ENCODE measurements at places on chromosomes 16 and 17. TPM values are rescaled to one million over a fixed set of nuclear protein-coding genes. Genes with fewer than 3 reads are reported as not detected.

Gene KRTAP3-2
- total RNA-seq, result not detected

Gene PMFBP1
- 13.1 TPM for total RNA-seq

Gene CDH8
- total RNA-seq, result 5.5 TPM

Gene CLEC3A
- not detected for total RNA-seq

Gene PRAC2
- total RNA-seq, result not detected

Gene NBR1
- 51.8 TPM for total RNA-seq

- H3K4me3 ChIP-seq, result no peak overlapping the region
- H3K27ac ChIP-seq, result peak overlapping the region; percentile 38
- H3K4me1 ChIP-seq, result peaks cover 23% of the 10 kb centered on the region
Observed at GRCh38 chr17:21239680-21240368, 13.4 kb downstream of the NATD1 start.

- peak overlapping the region; percentile 82 for H3K27ac ChIP-seq
- peaks cover 20% of the 10 kb centered on the region for H3K4me1 ChIP-seq
- H3K4me3 ChIP-seq, result no peak overlapping the region
- DNase-seq, result peak; percentile 73
- H3K27me3 ChIP-seq, result peaks cover 7% of the 10 kb centered on the region
- H3K36me3 ChIP-seq, result no peaks in the 10 kb centered on the region
Observed at GRCh38 chr16:85327731-85328675, 215.7 kb upstream of the CIBAR2 start.

Gene PDIA2
- 11.8 TPM for total RNA-seq

DNA sequence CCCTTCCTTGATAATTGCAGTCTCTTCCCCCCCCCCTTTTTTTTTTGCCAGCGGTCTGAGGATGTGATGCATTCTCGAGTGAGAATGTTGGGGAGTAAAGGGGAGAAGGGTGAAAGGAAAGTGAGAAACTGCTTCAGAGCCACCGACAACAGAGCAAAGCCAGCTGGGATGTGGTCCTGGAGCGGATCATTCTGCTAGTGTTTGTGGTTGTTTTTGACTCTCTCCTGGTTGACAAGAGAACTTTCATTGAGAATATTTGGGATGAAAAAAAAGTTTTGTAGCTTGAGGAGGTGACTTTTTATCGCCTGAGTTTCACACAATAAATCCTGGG lies 1.3 kb downstream of the NF1 start:
- H3K27me3 ChIP-seq, result peaks cover 3% of the 10 kb centered on the region
- no peak for DNase-seq
- no peaks in the 10 kb centered on the region for H3K36me3 ChIP-seq
- peak overlapping the region; percentile 88 for H3K27ac ChIP-seq
- peak overlapping the region; percentile 98 for H3K4me3 ChIP-seq

- no peaks in the 10 kb centered on the region for H3K36me3 ChIP-seq
- no peak overlapping the region for H3K4me3 ChIP-seq
- no peaks in the 10 kb centered on the region for H3K4me1 ChIP-seq
- DNase-seq, result no peak
- H3K27me3 ChIP-seq, result no peaks in the 10 kb centered on the region
Observed at GRCh38 chr16:76197900-76198299, 79.3 kb upstream of the CNTNAP4 start.

DNA sequence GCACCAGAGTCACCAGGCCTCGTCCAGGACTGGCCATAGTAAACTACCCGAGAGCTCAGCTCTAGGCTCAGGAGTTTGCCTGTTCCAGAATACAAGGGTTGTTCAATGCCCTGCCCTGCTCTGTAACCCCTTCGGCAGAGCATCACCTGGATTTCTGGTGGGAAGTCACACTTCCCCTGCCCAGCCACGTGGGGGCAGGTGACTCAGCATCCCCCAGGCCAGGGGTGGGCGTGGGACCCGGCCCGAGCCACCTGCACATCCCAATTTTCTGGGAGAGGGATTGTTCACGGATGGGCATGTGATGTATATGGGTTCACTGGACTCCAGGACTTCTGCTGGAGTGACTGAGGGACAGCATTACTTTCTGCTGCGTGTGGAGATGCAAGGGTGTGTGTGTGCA lies 25.8 kb downstream of the COX4I1 start:
- H3K4me3 ChIP-seq, result no peak overlapping the region
- H3K4me1 ChIP-seq, result peaks cover 11% of the 10 kb centered on the region
- no peak overlapping the region for H3K27ac ChIP-seq

DNA sequence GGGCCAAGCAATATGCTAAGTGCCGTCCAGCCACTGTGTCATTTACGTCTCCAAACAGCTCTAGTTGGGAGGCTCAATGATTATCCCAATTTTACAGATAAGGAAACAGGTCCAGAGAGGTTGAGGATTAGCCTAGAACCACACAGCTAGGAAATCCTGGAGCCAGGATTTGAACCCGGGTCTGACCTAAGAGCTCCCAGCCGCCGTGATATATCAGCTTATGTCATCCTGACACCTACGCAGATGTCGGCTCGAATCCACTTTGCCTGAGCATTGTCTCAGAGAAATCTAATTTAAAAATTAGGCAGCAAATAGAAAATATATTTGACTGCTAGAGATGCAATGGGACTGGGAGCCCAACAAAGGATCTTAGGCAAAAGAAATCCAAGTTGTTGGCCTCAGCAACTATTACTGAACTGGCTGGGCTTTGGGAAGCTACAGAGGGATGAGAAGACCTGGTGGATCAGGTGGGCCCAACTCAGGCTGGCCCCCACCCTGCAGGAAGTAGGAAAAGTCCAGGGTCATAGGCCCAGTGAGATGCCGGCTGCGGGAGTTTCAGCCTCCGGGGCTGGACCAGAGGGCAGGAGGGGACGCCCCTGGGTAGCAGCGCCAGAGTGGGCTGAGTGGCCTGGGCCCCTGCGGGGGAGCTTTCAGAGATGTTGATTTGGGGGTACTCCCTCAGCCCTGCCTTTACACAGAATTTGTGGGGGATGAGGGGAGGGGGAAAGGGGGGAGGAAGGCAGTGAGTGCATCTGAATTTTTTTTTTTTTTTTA lies 35.1 kb upstream of the IL21R start:
- no peak overlapping the region for H3K4me3 ChIP-seq
- no peaks in the 10 kb centered on the region for H3K4me1 ChIP-seq
- no peak overlapping the region for H3K27ac ChIP-seq
- no peak for DNase-seq
- no peaks in the 10 kb centered on the region for H3K36me3 ChIP-seq

DNA sequence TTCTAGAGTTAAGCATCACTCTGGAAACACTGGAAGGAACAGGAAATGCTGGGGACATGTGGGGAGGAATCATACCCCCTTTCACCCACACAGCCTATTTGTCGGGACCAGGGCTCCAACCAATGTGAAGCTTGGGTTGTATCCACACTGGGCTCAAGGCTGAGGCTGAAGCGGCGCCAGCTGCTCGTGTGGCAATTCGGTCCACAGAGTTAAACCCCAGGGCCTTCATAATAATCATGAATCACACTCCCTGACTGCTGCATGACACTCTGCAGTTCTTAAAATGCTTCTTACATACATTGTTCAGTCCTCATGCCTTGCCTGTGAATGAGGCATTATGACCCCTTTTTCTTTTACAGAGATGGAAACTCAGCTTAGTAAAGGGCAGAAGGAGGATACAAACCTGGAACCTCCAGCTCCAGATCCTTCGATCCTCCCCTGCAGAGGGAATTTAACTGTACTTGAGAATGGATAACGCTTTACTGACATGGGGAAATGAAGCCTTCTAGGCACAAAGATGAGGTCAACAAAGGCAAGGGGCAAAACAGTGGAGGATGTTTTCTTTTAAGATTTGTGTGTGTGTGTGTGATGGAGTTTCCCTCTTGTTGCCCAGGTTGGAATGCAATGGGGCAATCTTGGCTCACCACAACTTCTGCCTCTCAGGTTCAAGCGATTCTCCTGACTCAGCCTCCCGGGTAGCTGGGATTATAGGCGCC lies 72.7 kb downstream of the SOX9 start:
- no peaks in the 10 kb centered on the region for H3K4me1 ChIP-seq
- no peaks in the 10 kb centered on the region for H3K27me3 ChIP-seq
- H3K27ac ChIP-seq, result no peak overlapping the region
- H3K4me3 ChIP-seq, result no peak overlapping the region
- no peak for DNase-seq

DNA sequence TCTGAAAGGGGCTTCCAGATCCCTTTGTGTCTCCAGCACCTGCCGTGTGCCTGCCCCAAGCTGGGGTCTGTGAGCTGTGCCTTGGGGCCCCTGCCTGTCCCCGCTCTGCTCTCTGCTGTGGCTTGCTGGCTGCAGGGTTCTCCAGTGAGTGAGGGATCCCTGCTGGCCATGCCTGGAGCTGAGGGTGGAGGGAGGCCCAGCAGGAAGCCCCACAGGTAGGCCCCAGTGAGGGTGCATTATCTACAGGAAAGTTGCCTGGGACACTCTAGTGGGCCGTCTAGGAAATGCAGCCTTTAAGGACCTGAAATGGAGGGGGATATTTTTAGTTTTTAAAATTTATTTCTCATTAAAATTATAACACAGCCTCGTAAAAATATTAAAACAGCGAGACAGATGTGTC lies 50.9 kb downstream of the JPH3 start:
- H3K27me3 ChIP-seq, result peaks cover 5% of the 10 kb centered on the region
- no peak for DNase-seq
- H3K36me3 ChIP-seq, result no peaks in the 10 kb centered on the region
- H3K27ac ChIP-seq, result no peak overlapping the region
- H3K4me1 ChIP-seq, result peaks cover under 1% of the 10 kb centered on the region

- peak overlapping the region; percentile 98 for H3K27ac ChIP-seq
- peaks cover 26% of the 10 kb centered on the region for H3K27me3 ChIP-seq
- no peaks in the 10 kb centered on the region for H3K36me3 ChIP-seq
- peak overlapping the region; percentile 100 for H3K4me3 ChIP-seq
Observed at GRCh38 chr17:17042851-17043460, 699 bp downstream of the MPRIP start.

DNA sequence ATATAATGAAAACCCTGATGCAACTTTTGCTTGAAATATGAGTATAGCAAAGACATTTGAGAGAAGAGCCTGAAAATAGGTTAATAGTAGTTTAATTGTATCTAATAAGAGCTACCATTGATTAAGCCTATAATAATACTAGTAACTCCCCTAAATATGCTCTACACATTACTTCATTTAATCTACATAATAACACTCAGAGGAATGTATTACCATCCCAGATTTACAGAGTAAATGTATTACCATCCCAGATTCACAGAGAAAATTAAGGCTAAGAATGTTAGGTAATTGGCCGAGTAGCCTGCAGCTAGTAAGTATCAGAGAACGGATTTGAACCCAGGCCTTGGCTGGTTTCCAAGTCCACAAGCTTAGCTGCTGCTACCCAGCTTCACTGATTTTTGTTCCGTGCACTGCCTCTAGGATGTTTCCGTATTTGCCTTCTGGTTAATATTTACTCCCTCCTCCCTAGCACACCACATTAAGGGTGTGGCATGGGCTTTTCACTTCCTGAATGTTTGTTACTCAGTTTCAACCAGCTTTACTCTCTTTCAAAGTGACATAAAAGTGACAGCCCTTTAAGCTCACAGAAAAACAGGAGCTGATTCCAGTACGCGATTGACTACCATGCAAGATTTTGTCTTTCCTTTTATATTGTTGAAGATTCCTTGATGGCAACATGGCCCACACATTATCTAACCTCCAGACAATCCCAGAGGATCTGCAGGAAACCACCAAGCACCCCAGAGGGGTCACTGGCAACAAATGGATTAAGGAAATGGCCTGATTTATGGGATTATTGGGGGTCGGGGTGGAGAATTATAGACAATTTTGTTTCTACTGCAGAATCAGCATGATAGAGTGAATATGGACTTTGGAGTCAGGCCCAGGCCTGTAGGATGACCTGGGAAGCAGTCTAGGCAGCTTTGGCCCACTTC lies 26.7 kb upstream of the TOX3 start:
- H3K4me1 ChIP-seq, result peaks cover 17% of the 10 kb centered on the region
- H3K27me3 ChIP-seq, result no peaks in the 10 kb centered on the region
- no peak overlapping the region for H3K27ac ChIP-seq
- no peak overlapping the region for H3K4me3 ChIP-seq
- DNase-seq, result no peak

DNA sequence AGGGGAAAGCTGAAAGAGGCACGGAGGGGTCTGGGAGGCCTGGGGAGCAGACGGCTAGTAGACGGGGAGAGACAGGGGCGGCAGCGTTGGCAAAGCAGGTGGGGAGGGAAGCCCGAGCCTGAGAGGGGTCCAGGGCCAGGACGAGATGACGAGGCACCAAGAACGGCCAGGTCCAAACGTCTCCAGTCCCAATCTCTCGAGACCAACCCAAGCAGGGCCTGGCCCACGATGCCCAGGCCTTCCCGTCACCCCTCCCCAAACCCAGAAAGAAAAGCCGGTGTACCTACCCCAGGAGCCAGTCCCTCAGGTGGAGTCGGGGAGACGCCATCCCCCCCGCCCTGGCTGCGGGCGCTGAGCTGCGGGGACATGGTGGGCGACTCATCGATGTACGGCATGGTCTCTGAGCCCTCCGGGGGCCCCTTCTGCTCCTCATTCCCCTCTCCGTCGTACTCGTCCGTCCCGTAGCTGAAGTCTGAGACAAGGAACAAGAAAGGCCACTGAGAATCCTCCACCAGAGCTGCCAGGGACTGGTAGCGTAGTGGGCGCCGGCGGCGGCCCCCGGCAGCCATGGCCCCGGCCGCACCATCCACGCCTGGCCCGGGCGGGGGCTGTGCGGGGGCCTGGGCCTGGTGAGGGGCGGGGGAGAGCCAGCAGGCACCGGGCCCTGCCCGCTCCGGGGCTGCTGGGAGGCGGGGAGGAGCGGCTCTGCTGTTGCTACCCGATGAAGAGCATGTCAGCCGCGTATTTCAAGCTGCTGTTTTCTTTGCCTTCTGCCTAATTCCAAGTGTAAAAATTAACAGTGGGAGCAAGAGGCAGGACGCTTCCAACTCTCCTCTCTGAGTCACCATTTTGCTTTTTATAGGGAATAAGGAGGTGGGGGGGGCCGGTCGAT lies 54.6 kb downstream of the ABR start:
- no peak overlapping the region for H3K27ac ChIP-seq
- no peak for DNase-seq
- peaks cover 3% of the 10 kb centered on the region for H3K36me3 ChIP-seq
- H3K27me3 ChIP-seq, result peaks cover 1% of the 10 kb centered on the region

Gene SLC38A8
- not detected for total RNA-seq

Gene CCL17
- not detected for total RNA-seq

GRCh38 chr17:81976332-81977210 lies 858 bp upstream of the ASPSCR1 start:
- peak overlapping the region; percentile 90 for H3K27ac ChIP-seq
- peaks cover 10% of the 10 kb centered on the region for H3K27me3 ChIP-seq
- H3K4me3 ChIP-seq, result peak overlapping the region; percentile 93
- no peak for DNase-seq

Data from glutamatergic neuron (in vitro differentiated cells).